ENCODE measurements at places on chromosomes 7 and 10.

- no peak for DNase-seq
Measured at GRCh38 chr10:127815147-127815546, 77.6 kb downstream of the CLRN3 start.

GRCh38 chr7:42099066-42099465 lies 137.9 kb downstream of the GLI3 start:
- DNase-seq, result no peak

DNA sequence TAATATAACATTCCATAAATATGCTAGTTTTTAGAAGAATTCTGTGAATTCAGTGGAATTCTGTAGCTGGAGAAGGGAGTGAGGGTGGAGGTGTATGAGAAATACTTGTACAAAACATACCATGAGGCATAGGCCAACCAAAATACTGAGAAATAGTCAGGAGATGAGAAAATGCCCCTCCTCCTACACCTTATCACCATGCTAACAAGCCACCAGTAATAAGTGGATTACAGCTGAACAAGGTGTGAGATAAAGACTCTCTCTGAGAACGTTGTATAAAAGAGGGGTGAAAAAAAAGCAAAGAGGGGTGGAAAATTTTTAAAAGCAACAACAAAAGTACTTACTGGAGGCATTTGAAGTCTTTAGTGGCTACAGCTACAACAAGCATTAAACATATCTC lies 90.4 kb upstream of the IGFBP3 start:
- DNase-seq, result no peak

GRCh38 chr10:71267508-71268240 lies 51.4 kb upstream of the SLC29A3 start:
- DNase-seq, result no peak

DNA sequence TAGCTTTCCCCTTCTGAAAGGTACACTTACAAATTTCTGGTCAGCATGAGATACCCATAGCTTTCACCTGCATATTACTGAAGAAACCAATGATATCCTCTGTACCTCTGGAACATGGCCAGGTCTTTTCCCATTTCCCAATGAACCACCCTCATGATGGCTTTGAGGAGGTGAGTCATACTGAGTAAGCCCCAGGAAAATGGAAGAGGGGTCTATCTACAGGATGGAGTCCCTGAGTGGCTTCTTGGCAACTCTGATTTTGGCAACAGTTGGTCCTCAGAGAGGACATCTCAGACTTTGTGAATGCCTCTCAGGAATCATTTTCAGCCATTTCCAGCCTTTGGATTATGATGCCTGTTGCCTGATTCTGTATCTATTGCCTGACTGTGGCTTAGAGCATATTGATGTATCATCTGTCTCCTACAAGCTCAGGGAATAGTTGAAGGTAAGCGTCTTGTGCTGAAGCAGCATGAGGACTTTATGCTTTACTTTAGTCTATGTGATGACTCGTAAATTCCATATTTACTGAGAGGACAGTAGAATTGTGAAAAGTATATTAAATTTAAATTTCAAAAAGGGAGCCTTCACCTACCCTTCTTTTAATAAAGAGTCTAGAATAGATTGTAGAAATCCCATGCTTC lies 84.7 kb upstream of the DKK1 start:
- DNase-seq, result peak; percentile 36

- DNase-seq, result peak; percentile 86
Measured at GRCh38 chr10:32963096-32963495, 5.1 kb upstream of the ITGB1 start.

DNA sequence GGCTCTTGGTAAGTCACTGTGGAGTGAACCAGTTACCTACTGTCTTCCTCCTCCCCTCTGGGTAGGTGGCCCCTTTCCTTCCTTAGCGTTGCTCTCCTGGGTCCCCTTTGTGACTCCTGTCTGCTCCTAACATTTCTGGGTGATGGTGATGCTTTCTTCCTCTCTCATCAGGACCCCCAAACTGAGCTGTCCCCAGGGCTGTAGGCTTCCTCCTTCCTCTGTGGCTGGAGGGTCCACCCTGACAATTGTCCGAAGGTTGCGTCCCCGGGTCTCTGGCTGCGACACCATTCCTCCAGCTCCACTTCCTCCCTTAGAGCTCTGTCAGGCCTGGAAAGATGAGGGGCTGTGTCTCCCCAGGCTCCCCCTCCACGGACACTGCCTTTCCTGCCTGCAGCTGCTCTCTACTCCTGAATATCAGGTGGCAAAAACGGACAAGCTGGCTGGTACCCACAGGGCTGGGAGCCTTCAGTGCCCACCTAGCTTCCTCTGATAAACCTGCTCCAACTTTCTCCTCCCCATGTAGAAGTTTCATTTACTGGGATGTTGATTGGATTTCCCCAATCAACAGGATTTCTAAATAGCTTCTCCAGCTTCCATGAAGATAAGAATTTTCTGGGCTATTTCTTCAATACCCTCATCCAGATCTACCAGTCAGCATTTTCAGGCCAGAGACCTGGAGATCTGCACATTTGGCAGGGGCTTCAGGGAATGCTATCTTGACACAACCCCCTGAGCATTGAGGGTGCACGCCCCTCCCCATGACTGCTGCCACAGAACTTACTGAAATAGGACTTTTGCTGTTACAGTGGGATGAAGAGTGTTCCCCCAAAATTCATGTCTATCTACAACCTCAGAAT lies 506.5 kb downstream of the TCERG1L start:
- DNase-seq, result no peak

- no peak for DNase-seq
Measured at GRCh38 chr10:70884741-70885140, 3.6 kb downstream of the PCBD1 start.

GRCh38 chr7:46191776-46192175 lies 270.7 kb upstream of the IGFBP3 start:
- DNase-seq, result peak; percentile 90

DNA sequence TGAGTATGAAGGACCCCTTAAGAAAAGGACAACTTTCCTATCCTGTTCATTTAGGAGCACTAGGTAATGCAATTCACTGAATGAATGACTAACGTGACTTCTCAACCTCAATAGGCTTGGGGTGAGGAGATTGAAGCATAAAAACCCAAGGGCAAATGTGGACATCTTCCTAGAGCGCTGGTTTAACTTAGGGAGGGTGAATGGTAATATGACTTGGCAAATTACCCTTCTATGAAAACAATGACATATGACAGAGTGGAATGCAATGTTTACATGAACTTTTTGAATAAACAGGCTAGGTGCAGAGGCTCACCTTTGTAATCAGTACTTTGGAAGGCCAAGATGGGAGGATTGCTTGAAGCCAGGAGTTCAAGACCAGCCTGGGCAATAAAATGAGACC lies 83.9 kb upstream of the ANK3 start:
- DNase-seq, result no peak

DNA sequence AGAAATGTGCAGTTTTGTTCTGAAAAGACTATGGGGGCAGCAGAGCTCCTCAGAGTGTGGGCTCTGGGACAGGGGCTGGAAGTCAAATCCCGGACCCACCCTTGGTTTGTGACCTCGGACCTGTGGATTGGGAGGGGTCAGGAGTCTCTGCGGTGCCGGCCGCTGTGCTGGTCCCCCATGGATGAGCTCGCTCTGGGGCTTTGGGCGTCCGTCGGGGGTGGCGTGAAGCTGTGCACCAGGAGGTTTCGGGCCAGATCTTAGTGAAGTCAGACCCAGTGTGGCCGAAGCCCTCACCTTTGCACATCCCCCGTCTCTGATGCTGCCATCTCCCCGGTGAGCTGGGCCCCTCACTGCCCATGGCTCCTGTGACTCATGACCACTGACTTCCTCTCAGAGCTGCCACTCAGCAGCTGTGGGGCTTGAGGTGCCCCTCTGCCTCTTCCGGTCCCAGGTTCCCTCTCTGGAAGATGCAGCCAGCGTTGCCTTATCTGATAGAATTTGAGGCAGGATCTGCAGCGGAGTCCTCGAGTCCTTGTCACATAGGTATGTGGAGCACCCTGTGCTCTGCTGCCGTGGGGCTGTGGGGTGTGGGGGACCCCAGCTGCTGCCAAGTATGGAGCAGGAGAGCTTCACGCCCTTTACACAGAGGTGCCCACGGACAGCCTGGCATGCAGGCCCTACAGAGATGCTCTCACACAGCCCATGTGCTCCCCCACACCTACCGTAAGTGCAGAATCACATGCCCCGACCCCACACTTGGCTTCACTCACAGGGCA lies 11.4 kb upstream of the SCART1 start:
- no peak for DNase-seq

GRCh38 chr10:75617485-75618155 lies 186.2 kb downstream of the LRMDA start:
- DNase-seq, result no peak

GRCh38 chr10:94427166-94427565 lies 24.8 kb downstream of the TBC1D12 start:
- no peak for DNase-seq

DNA sequence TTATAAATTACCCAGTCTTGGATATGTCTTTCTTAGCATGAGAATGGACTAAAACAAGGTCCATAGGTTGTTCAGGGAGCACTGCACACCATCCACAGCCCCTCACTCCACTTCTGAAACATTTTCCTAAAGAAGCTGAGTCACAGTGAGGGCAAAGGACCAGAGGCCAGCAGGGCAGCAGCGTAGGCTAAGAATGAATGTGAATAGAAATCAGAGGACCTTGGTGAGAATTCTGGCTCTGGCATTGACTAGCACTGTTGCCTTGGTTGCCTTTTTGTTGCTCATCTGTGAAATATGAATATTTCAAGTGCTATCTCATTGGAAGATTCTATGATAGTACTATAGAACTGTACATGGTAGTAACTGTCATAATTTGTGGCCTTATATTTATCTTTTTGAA lies 41.7 kb upstream of the TOMM7 start:
- peak; percentile 66 for DNase-seq

GRCh38 chr7:98075801-98076200 lies 30.9 kb upstream of the LMTK2 start:
- DNase-seq, result no peak

GRCh38 chr7:70699271-70699670 lies 432.7 kb upstream of the GALNT17 start:
- DNase-seq, result no peak

DNA sequence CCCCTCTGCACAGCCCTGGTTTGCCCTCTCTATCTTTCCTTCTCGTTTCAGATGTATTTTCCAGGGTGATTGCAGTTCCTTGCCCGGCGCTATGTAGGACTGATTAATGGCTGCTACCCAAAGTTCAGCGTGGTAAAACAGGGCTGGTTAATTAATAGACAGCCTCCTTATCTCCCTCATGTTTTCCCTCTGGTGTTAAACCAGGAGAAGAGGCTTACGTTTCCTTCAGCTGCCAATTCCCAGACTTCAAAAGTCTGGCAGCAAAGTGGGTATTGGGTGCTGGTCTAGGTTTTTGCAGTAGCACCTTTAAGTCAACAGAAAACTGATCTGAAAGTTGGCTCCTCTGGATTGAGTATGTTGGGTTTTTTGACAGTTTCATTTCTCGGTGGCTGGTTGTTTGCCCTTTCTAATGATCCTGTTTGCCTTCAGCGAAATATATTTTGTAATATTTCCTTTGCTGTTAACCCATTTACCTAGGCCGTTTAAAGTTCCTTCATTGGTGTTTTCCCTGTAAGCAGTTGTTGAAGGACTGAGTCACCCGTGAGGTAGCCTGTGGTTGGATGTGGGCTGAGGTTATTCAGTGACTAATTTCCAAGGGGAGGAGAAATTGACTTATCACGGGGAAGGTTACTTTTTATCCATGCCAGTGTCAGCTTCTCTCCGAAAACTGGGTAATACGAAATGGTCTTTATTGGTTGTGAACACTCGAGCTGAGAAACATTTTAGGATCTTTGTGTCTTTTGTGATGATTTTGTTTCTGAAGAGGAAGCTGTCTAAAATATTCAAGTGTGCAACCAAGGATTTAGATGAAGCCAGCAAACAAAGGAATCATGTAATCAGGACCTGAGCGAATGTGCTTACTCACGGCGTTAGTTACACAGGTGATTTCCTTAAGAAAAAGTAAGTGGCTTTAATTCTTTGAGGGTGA lies 257.2 kb downstream of the KIAA1217 start:
- DNase-seq, result peak; percentile 93

- peak; percentile 55 for DNase-seq
Measured at GRCh38 chr7:8217200-8218068, 44.5 kb downstream of the ICA1 start.

DNA sequence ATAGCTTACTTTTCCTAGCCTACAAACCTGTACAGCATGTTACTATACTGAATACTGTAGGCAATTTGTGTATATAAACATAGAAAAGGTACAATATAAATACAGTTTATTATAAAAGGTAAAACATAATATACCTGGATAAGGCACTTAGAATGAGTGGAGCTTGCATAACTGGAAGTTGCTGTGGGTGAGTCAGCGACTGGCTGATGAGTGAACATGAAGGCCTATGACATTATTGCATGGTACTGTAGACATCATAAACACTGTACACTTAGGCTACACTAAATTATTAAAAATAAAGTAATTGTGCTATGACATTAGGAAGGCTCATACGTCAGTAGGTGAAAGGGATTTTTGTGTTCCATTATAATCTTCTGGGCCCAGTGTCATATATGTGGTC lies 228.8 kb downstream of the HDAC9 start:
- no peak for DNase-seq

GRCh38 chr7:94252124-94252523 lies 142.6 kb upstream of the COL1A2 start:
- DNase-seq, result no peak

DNA sequence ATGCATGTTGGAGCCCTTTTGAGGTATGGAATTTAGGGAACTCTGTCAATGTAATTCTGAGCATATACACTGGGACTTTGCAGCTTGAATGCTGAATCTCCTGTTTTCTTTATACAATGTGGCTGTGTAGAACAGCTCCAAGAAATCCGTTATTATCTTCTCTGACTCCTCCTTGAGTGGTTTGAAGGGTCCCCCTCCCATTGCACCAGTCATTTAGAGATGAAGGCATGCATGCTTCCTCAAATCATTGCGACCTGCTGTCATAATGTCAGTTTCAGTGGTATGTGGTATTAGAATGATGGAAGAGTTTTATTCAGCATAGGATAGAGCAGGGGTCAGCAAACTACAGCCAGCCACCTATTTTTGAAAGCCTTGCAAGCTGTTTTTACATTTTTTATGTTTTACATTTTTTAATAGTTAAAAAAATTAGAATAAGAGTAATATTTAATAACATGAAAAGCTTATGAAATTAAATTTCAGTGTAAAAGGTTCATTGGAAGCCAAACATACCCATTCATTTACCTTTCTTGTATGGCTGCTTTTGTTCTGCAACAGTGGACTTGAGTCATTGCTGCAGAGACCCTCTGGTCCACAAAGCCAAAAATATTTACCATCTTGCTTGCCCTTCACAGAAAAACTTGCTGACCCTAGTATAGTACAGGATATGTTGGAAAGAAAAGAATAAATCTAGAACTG lies 8.1 kb downstream of the STK17A start:
- DNase-seq, result no peak

DNA sequence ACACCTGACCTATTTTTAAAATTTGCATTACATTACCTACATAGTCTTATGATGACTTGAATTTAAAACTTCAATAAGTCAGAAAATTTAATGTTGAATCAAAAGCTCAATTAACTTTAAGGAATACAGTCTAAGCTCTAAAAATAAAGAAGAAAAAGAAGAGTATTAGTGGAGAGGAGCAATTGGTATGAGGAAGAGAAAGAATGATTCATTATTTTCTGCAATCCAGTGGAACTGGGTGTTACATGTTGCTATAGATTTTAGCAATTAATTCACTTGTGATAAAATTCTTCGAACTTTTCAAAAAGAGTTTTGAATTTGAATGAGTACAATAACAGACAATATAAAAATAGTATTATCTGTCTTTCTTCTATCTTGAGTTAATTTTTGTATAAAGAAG lies 158.9 kb upstream of the POT1 start:
- no peak for DNase-seq

Data from EL (cell line).